ENCODE measurements at places on chromosomes 2 and 18.

GRCh38 chr2:212346865-212347264, 191.7 kb downstream of the ERBB4 start:
- no peaks in the 10 kb centered on the region for H3K4me1 ChIP-seq
- no peaks in the 10 kb centered on the region for H3K36me3 ChIP-seq
- H3K27ac ChIP-seq: no peak overlapping the region
- H3K4me3 ChIP-seq: no peak overlapping the region
- no peaks in the 10 kb centered on the region for H3K27me3 ChIP-seq

DNA sequence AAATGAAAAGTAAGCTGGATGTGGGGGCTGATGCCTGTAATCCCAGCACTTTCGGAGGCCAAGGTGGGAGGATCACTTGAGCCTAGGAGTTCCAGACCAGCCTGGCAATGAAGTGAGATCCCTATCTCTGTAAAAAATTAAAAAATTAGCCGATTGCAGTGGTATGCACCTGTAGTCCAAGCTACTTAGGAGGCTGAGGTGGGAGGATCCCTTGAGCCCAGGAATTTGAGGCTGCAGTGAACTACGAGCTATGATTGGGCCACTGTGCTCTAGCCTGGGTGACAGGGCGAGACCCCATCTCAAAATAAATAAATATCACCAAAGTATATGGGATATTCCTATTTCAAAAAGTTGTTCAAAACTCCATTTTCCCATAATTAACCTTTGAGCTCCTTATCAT, 101.1 kb upstream of the FZD5 start:
- DNase-seq: no peak
- H3K27me3 ChIP-seq: no peaks in the 10 kb centered on the region
- H3K36me3 ChIP-seq: no peaks in the 10 kb centered on the region

DNA sequence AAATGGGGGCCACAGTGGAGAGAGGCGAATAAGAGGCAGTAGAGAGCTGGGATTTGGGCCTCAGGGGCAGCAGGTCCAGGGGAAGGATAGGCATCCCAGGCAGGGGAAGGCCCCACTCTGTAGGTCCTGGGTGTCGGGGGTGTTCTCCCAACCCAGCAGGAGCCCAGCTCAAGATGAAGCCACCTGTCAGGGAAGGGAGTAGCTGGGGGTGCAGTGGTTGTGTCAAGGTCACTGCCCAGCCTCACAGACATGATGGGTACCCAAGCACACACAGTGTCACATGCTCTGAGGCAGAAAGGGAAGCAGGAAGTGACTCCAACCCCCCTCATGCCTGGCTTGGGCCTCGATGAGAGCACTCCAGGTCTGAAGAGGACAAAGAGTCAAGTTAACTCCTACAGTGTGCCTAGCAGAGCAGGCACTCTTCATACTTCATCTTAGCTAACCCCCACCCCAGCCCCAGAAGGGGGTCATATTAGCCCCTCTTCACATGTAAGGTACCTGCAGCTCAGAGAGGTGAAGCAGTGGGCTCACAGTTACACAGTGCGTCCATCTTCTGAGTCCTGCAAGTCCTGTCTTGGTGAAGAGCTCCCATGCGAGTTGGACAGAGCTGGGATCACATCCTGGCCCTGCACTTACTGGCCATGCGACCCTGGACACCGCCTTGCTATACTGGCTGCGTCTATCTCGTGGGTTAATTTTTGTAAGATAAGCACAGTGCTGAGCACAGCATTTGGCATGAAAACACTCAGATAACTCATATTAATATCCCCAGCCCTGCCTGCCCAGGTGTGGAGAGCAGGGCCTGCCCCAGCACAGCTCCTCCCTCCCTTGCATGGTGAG, 72.6 kb upstream of the DAPL1 start:
- H3K4me3 ChIP-seq: no peak overlapping the region
- H3K27ac ChIP-seq: no peak overlapping the region
- no peak for DNase-seq
- H3K27me3 ChIP-seq: no peaks in the 10 kb centered on the region
- H3K36me3 ChIP-seq: no peaks in the 10 kb centered on the region

- no peak overlapping the region for H3K4me3 ChIP-seq
- H3K36me3 ChIP-seq: peaks cover 15% of the 10 kb centered on the region
- DNase-seq: no peak
- H3K27ac ChIP-seq: no peak overlapping the region
- H3K27me3 ChIP-seq: no peaks in the 10 kb centered on the region
- H3K4me1 ChIP-seq: no peaks in the 10 kb centered on the region
Measured at GRCh38 chr2:171792886-171793580, 101.0 kb downstream of the SLC25A12 start.

DNA sequence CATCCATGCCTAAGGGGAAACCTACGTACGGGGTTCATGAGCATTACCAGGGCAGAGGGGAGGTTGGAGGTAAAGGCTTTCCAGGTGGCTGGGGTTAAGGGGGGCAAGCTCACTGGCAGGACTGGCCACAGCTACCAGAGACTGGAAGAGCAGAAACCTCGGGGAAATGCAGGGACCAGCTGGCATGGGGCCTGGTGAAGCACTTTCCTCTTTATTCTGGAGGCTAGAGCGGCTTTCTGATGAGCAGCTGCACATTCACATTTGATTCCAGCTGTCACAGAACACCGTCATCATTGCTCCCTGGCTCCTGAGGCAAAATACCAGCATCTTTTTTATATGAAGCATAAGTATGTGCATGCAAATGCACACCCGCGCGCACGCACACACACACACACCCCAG, 28.7 kb upstream of the LRRC30 start:
- H3K4me1 ChIP-seq: no peaks in the 10 kb centered on the region
- no peak overlapping the region for H3K27ac ChIP-seq
- no peak overlapping the region for H3K4me3 ChIP-seq
- H3K36me3 ChIP-seq: no peaks in the 10 kb centered on the region

DNA sequence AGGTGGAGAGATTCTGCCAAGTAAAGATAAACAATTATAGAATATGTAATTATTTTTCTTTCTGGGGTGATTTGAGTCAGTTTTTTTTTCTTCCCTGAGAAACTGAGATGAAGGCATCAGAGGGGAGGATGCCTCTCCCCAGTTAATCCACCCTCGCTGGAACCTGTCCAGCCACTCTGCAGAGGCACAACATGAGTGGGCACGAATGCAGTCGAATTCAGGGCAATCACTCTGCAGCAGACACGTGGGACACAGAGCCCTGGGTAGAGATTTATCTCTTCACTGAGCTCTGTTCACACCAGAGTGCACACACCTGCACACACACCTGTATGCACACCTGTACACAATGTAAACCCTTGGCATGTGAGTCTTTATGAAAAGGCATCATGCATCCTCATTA, 154.2 kb downstream of the DCDC2C start:
- no peaks in the 10 kb centered on the region for H3K27me3 ChIP-seq
- H3K27ac ChIP-seq: no peak overlapping the region
- H3K4me1 ChIP-seq: no peaks in the 10 kb centered on the region

- H3K27ac ChIP-seq: no peak overlapping the region
- no peaks in the 10 kb centered on the region for H3K36me3 ChIP-seq
- H3K4me1 ChIP-seq: no peaks in the 10 kb centered on the region
- no peak for DNase-seq
- H3K27me3 ChIP-seq: peaks cover 4% of the 10 kb centered on the region
Measured at GRCh38 chr18:44668270-44668975, 12.3 kb upstream of the SETBP1 start.

GRCh38 chr2:226578879-226579278, 220.7 kb downstream of the IRS1 start:
- H3K27ac ChIP-seq: no peak overlapping the region
- H3K36me3 ChIP-seq: no peaks in the 10 kb centered on the region
- H3K4me1 ChIP-seq: no peaks in the 10 kb centered on the region
- DNase-seq: no peak
- H3K4me3 ChIP-seq: no peak overlapping the region

- H3K36me3 ChIP-seq: no peaks in the 10 kb centered on the region
- no peak overlapping the region for H3K27ac ChIP-seq
- DNase-seq: no peak
- H3K27me3 ChIP-seq: no peaks in the 10 kb centered on the region
- no peak overlapping the region for H3K4me3 ChIP-seq
Measured at GRCh38 chr2:200689115-200689514, 103.3 kb downstream of the AOX1 start.

- no peaks in the 10 kb centered on the region for H3K27me3 ChIP-seq
Measured at GRCh38 chr18:37160038-37160820, 331.3 kb downstream of the KIAA1328 start.

- H3K27ac ChIP-seq: no peak overlapping the region
- no peak overlapping the region for H3K4me3 ChIP-seq
- peaks cover 3% of the 10 kb centered on the region for H3K4me1 ChIP-seq
- H3K36me3 ChIP-seq: no peaks in the 10 kb centered on the region
Measured at GRCh38 chr2:71282493-71282892, 49.1 kb upstream of the ZNF638 start.

DNA sequence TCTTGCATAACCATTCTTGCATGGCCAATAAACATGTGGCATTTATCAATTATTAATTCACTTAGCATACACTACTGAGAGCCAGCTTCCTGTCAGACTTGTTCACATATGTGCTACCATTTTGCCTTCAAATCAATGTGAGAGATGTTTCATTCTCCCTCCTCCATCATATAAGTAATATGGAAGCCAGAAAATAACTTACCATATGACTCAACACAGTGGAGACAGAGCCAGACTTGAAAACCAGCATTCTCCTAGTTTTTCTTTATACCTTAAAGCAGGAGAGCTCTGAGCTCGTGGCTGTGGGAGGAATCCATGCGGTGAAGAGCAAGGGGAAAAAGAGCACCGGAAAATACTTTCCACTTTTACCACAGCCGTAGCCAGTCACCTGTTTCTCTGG, 215.0 kb upstream of the LRATD1 start:
- H3K4me3 ChIP-seq: no peak overlapping the region
- H3K27ac ChIP-seq: no peak overlapping the region
- no peak for DNase-seq
- no peaks in the 10 kb centered on the region for H3K36me3 ChIP-seq

DNA sequence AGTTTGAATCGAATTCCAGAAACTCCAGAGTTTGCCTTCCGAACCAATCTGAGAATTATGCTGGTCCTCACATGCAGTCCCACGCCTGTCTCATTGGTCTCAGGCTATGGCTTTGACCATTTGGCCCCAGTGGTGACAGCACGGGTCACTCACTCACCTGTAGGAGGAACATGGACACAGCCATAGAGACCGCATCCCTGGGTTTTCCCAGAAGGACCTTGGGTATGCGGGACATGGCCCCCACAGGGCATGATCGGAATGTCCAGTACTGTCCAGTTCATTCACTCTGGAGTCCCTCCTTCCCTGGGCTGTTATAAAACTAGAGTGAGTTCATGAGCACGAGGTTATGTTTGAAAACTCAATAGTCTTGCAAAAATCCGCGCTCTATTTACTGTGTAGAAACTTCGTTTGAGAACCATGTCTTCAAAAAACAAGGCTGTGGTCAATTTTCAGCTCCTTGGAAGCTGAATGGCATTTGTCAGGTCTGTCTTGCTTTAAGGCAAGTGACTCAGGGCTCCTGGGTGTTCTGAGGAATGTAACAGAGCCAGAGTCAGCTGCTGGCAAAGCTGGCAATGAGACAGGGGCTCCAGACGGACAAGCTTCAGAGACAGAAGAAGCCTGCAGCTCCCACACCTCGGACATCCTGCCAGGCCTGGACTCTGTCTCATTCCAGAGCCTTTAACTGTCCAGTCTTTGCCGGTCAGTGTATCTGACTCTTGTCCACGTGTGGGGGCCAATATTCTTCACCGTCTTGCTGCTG, 86.7 kb upstream of the TMEM18 start:
- no peaks in the 10 kb centered on the region for H3K27me3 ChIP-seq
- no peak for DNase-seq
- no peak overlapping the region for H3K27ac ChIP-seq

- H3K4me3 ChIP-seq: no peak overlapping the region
- no peak for DNase-seq
- H3K27me3 ChIP-seq: no peaks in the 10 kb centered on the region
- H3K27ac ChIP-seq: no peak overlapping the region
- no peaks in the 10 kb centered on the region for H3K4me1 ChIP-seq
Measured at GRCh38 chr2:8987410-8987809, 16.1 kb downstream of the MBOAT2 start.

DNA sequence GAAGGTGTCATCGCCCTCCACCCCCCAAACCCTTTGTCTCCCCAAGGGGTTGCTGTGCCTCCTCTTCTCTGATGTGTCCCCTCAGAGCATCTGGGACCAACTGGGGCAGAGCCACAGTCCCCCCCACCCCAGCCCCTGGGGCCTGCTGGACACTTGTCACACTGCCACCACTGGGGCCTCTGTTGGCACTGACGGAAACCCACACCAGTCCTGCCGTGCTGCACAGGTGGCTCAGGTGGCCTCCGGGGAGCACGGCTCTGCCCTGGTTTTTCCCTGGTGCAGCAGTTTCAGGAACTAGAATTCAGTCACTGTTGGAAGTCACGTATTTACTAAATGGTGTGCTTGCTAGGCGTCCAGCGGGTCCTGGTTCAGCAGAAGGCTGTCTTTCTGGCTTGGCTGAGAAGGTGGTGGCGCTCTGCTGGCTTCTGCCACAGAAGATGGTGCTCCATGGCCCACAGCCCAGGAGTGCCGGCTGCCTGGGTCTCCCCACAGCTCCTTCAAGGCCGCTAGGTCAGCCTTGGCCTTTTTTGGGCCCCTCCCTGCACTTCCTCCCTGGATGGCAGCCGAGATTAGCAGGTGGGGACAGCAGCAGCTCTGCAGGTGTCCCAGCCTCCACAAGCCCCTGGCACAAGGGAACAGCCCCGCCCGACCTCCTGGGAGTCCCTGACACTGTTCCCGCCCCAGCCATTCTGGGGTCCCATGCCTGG, 18.6 kb upstream of the KLHL30 start:
- DNase-seq: no peak
- H3K4me1 ChIP-seq: no peaks in the 10 kb centered on the region
- H3K4me3 ChIP-seq: no peak overlapping the region
- H3K27ac ChIP-seq: no peak overlapping the region
- no peaks in the 10 kb centered on the region for H3K27me3 ChIP-seq

- DNase-seq: no peak
- H3K27me3 ChIP-seq: no peaks in the 10 kb centered on the region
- H3K4me3 ChIP-seq: no peak overlapping the region
Measured at GRCh38 chr18:13292736-13293135, 74.2 kb downstream of the LDLRAD4 start.

GRCh38 chr18:33711514-33711913, 133.5 kb downstream of the ASXL3 start:
- no peaks in the 10 kb centered on the region for H3K36me3 ChIP-seq
- H3K4me1 ChIP-seq: no peaks in the 10 kb centered on the region
- DNase-seq: no peak
- H3K27ac ChIP-seq: no peak overlapping the region

DNA sequence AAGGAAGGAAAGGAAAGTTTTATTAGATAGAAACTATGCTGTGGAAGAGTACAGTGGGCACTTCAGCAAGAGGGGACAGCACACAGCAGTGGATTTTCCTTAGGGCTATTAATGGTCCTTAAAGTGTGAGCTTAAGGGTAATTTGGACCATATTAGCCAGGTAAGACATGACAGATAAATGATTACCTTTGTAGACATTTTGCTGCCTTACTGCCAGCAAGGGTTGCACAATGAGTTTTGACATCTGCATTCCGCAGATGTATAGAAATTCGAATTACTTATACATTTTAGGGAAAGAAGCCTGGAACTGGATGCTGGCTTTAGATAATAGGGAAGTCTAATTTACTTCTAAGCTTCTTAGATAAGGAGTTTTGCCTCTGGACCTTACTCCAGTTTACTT, 14.0 kb upstream of the UBE2F start:
- H3K4me3 ChIP-seq: no peak overlapping the region
- DNase-seq: no peak
- peaks cover 9% of the 10 kb centered on the region for H3K27me3 ChIP-seq
- H3K4me1 ChIP-seq: peaks cover 9% of the 10 kb centered on the region

GRCh38 chr2:220855296-220855695, 716.8 kb downstream of the EPHA4 start:
- H3K27me3 ChIP-seq: no peaks in the 10 kb centered on the region
- no peak for DNase-seq
- H3K27ac ChIP-seq: no peak overlapping the region
- H3K36me3 ChIP-seq: no peaks in the 10 kb centered on the region
- H3K4me3 ChIP-seq: no peak overlapping the region

- H3K27me3 ChIP-seq: no peaks in the 10 kb centered on the region
- H3K4me3 ChIP-seq: no peak overlapping the region
- H3K36me3 ChIP-seq: no peaks in the 10 kb centered on the region
- DNase-seq: no peak
Measured at GRCh38 chr2:160144280-160144990, 55.6 kb downstream of the ITGB6 start.
